ENCODE measurements at places on chromosomes 6 and 20.

DNA sequence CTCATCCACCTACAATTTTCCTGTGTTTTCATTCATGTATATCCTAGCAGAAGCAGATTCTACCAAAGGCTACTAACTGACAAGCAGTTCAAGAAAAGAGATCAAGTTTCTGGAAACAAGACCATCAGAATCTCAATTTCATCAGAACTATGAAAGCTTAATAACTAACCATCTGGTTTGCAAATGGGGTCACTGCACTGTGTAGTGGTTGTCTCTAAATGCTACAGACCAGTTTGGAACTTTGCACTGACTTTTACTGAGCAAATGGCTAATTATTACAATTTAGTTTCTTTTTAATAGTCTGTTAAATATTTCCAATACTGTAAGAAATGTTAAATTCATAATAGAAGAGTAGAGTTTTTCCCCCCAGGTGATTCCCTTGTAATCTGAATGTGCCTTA lies 64.5 kb downstream of the REPS1 start:
- no peak for DNase-seq

DNA sequence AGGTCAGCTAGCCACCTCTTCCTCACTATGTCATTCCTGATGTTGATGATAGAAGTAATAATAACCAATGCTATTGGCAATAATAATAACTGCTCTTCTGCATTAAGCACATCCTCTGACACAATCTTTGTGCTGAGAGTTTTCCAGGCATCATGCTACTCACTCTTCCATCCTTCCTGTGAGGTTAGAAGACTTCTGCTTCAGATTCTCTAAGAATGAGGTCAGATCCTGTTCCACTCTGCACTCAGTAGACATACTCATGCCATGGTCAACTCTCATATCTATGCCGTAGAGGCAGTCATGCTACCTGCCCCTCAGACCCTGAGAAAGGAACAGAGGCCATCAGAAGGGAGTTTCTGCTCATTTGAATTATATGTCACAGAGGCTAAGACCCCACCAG lies 98.1 kb upstream of the TOP1 start:
- no peak for DNase-seq

- DNase-seq, result no peak
Measured at GRCh38 chr6:41522780-41523548, 23.2 kb upstream of the FOXP4 start.

- DNase-seq, result no peak
Measured at GRCh38 chr6:22647719-22648118, 78.4 kb downstream of the HDGFL1 start.

DNA sequence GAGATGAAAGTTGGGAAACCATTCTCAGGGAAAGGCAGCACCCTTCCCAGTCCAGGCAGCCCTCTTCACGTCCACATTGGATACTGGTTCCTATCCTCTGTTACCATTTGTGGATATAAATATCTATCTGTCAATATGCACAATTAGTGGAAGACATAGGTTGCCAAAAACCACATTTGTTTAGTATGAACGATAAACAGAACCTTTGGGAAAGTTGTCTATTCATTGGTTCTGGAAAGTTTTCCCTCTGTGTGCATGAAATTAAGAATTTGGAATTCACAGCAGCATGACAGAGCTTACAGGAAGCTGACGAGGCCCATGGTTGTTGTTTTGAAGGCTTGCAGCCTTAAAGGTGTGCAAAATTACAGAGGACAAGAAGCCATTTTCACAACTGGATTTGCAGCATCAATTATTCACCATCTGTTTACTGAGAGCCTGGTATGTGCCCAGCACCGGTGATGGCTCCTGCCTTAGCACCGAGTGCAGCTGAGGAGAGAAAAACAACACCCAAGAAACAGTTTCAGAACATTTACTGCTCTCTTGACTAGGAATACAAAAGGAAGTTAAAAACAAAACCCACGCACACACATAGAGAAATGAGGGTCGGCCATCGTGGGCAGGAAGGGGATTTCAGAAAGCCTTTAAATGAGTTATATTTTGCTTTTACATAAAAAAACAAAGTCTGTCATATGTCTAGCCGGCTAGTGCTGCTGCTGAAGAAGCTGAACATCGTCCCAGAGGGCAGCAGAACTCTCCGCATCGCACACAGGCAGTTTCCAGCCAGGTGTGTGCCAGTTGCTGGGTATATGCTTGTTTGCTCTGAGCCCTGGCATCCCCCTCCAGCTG lies 319.6 kb downstream of the FARS2 start:
- DNase-seq, result no peak

GRCh38 chr6:88374553-88374952 lies 208.4 kb upstream of the CNR1 start:
- DNase-seq, result no peak

DNA sequence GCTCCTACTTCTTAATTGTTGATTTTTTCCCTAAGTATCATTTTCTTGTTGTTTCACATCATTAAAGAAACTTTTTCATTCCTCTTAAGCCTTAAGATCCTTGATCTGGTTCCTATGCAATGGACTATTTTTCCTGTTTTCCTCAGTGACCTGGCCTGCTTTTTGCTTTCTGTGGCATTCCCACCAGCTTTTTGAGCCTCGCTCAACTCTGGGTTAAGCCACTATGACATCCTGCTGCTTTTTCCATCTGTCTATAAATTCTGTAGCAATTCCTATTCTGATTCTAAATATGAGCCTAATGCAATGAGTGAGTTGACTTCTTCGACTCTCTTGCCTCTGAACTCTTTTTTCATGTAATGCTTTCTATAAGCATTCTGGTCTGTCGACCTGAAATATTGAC lies 160.3 kb downstream of the GRM1 start:
- no peak for DNase-seq

Data from activated CD4-positive, alpha-beta T cell treated with anti-CD3 and anti-CD28 coated beads, Interleukin-2, amount 50 U/mL, for 24 hours (primary cell).